Left lung (tissue), 14 donors: ENCODE measurements at places on chromosomes 11 and 22. TPM values are rescaled to one million over a fixed set of nuclear protein-coding genes. Genes with fewer than 3 reads are reported as not detected.

DNA sequence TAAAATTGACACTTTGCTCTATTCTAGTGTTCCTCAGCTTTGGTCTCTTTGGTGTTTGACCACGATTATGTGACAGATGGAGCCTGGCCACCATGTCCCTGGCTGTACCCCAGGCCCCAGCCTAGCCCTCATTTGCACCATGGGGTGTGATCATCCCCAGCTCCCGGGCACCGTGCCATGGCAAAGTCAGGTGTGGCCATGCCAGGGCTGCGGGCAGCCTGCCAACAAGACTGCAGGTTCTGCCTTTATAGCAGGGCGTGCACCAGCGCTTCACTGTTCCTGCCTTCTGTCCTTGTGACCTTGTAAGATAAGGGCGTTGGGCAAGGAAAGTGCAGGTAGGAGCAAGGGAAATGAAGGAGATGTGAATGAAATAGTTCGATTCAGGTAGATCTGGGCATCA lies 22.4 kb upstream of the APOBEC3A start:
- no peak overlapping the region for H3K27ac ChIP-seq
- no peak for DNase-seq
- H3K4me3 ChIP-seq: no peak overlapping the region
- H3K27me3 ChIP-seq: peaks cover 9% of the 10 kb centered on the region

- no peaks in the 10 kb centered on the region for H3K36me3 ChIP-seq
- no peak overlapping the region for H3K27ac ChIP-seq
- no peaks in the 10 kb centered on the region for H3K4me1 ChIP-seq
- DNase-seq: no peak
- H3K4me3 ChIP-seq: no peak overlapping the region
Observed at GRCh38 chr11:105241136-105241535, 101.6 kb upstream of the CARD18 start.

Gene HSPB2
- 4.6 TPM for total RNA-seq

Gene PATE2
- not detected for total RNA-seq

DNA sequence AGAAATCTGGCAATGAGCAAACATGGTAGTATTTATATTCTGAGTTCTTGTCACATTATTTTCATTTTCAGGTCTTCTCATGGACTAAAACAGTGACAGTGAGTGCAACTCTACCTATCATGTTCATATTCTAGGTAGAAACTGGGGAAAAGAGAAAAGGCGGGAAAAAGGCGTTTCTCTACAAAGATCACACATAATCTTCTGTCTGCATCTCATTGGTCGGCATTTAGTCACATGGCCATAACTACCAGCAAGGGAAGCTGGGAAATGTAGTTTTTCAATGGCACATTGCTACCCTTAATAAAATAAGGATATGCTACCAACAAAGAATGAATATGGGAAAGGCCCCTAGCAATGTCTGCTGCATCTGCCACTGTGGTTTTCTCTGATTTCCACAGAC lies 57.6 kb upstream of the B3GAT1 start:
- H3K27ac ChIP-seq: no peak overlapping the region
- H3K4me1 ChIP-seq: no peaks in the 10 kb centered on the region
- no peaks in the 10 kb centered on the region for H3K27me3 ChIP-seq
- no peak for DNase-seq

Gene POU2AF2
- total RNA-seq: not detected

GRCh38 chr11:44527476-44527875 lies 38.0 kb upstream of the CD82 start:
- DNase-seq: peak; percentile 54
- H3K27me3 ChIP-seq: peaks cover 8% of the 10 kb centered on the region
- no peak overlapping the region for H3K27ac ChIP-seq
- H3K4me3 ChIP-seq: no peak overlapping the region

Gene SULT4A1
- not detected for total RNA-seq

- H3K27ac ChIP-seq: no peak overlapping the region
- H3K4me1 ChIP-seq: peaks cover 8% of the 10 kb centered on the region
- no peaks in the 10 kb centered on the region for H3K27me3 ChIP-seq
- DNase-seq: no peak
Observed at GRCh38 chr11:44957776-44958564, 7.3 kb upstream of the TP53I11 start.

- no peaks in the 10 kb centered on the region for H3K27me3 ChIP-seq
- DNase-seq: no peak
- H3K27ac ChIP-seq: no peak overlapping the region
- no peak overlapping the region for H3K4me3 ChIP-seq
Observed at GRCh38 chr11:72162891-72163492, 27.5 kb downstream of the FOLR3 start.

Gene OR51A2
- total RNA-seq: not detected

- DNase-seq: no peak
- H3K4me1 ChIP-seq: no peaks in the 10 kb centered on the region
- no peak overlapping the region for H3K27ac ChIP-seq
- no peaks in the 10 kb centered on the region for H3K36me3 ChIP-seq
- no peaks in the 10 kb centered on the region for H3K27me3 ChIP-seq
- H3K4me3 ChIP-seq: peak overlapping the region; percentile 4
Observed at GRCh38 chr11:104798789-104799188, 99.5 kb downstream of the CASP12 start.
